Lung microvascular endothelial cell (primary cell): ENCODE measurements at places on chromosomes 16 and 17. TPM values are rescaled to one million over a fixed set of nuclear protein-coding genes. Genes with fewer than 3 reads are reported as not detected.

Gene CPD
- 151 and 164 TPM in 2 replicates for total RNA-seq

GRCh38 chr16:87636741-87637140, 34.4 kb downstream of the JPH3 start:
- DNase-seq = no peak

GRCh38 chr17:50051082-50051576, 4.8 kb upstream of the ITGA3 start:
- DNase-seq = no peak

DNA sequence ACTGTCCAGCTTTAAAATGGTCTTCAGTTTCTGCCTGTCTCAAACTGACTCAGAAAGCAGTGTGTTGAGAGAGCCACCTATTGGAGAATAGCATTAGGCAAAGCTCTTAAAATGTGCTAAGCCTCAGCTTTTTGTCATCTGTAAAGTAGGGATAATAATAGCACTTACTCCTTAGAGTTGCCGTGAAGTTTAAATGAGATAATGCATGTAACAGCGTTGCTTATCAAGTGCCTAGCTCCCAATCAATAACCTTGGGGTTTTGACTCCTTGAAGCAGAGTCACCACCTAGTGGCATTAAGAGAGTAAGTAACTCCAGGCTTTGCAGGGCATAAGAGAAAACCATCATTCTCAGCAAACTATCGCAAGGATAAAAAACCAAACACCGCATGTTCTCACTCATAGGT, 163.3 kb downstream of the HS3ST2 start:
- no peak for DNase-seq

DNA sequence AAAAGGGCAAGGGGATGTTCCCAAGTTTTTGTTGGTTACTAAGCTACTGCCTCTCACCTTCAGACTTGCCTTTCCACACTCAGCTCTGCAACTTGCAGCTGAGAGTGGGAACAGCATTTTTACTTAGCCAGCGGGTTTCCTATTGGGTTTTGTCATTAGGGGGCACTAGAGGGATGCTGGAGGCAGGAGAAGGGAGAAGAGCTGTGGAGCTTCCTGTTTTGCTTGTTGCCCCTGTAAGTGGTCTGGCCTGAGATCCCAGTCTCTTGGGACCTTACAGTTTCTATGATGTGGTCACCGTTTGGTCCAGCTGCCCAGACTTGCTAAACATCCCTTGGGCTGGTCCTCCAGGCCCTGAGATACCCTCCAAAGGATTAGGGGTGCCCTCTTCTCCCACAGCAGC, 209.6 kb upstream of the NLRP1 start:
- DNase-seq = peak; percentile 76

- peak; percentile 64 for DNase-seq
Observed at GRCh38 chr17:76384987-76385891, 830 bp downstream of the SPHK1 start.
